ENCODE measurements at places on chromosomes 12 and 14.
A peak's percentile ranks its signal among the peaks of the same experiment; 100 is the strongest.

DNA sequence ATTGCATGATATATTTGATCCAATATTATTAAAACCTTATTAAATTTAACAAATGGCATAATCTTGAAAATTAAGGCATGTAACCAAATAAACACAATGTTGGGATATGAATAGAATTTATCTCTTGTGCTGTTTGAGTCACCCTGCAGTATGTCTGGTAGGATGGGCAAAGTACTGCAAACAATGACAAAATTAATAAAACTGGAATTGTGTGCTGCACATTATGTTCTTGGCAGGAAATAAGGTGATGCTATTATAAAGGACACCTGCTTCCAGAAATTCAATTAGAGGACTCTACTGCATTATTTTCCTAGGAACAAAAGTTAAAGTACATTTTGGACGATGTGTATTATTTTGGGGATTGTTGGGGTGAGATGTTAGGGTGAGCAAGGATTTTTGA, 132.7 kb downstream of the PPFIA2 start:
- DNase-seq: no peak

GRCh38 chr12:132236930-132237771, 92.2 kb downstream of the GALNT9 start:
- DNase-seq: peak; percentile 70

GRCh38 chr12:107014055-107014454, 27.1 kb upstream of the MTERF2 start:
- no peak for DNase-seq

DNA sequence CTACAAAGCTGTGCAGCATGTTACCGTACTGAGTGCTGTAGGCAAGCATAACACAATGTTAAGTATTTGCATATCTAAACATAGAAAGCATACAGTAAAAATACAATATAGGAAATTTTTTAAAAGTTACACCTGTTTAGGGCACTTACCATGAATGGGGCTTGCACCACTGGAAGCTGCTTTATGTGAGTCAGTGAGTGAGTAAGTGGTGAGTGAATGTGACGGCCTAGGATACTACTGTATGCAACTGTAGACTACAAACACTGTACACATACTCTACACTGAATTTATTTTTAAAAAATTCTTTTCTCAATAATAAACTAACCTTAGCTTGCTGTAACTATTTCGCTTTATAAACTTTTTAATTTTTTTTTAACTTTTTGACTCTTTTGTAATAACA, 82.1 kb upstream of the FSCB start:
- DNase-seq: no peak

DNA sequence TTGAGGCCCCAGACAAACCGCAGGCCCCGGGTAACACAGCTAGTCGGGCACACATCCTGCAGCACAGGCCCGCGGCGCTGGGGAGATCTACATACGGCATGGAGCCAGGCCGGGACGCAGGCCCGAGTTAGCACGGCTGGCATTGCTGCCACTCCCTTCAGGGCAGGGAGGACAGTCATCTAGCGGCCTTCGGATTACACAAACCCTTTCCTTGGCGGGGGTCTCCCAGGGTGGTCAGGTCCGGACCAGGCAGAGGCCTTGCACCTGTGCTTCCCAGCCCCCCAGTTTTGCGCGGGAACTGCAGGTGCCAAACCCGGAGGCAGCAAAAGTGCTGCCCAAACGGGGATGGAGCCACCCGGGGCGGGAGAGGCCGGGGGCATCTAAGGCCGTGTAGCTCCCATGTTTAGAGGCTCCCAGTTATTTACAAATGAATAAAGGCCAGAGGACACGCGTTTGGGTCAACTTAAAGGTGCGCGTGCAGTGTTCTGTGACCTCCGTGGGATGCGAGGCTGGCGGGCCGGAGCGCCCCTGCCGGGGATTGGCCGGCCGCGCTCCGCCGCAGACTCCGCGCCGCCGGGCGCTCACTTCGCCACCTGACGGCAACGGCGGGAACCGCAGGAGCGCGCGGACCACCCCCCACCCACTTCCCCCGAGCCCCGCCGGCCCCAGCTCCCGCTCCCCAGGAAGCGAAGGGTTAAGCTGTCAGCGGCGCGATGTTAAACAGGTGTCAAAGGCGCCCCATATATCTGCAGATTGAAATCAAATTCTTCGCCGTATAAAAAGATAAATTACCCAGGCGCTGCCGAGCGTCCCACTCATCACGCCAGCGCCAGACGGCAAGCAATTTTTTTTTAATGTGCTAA, 18.1 kb downstream of the VSX2 start:
- peak; percentile 80 for DNase-seq

GRCh38 chr12:97960741-97961608, 498.4 kb downstream of the RMST start:
- DNase-seq: no peak

- no peak for DNase-seq
Measured at GRCh38 chr12:47980779-47981495, 17.5 kb downstream of the TMEM106C start.

All from Right ventricle myocardium inferior (tissue), 1 donor.